Neuronal stem cell (in vitro differentiated cells): ENCODE measurements at places on chromosomes 1 and 21.

- DNase-seq = no peak
Measured at GRCh38 chr21:44875316-44875700, 1.8 kb upstream of the PTTG1IP start.

GRCh38 chr1:117670976-117671780, 65.3 kb downstream of the TENT5C start:
- no peak for DNase-seq

GRCh38 chr21:35138665-35139381, 89.7 kb upstream of the RUNX1 start:
- no peak for DNase-seq

DNA sequence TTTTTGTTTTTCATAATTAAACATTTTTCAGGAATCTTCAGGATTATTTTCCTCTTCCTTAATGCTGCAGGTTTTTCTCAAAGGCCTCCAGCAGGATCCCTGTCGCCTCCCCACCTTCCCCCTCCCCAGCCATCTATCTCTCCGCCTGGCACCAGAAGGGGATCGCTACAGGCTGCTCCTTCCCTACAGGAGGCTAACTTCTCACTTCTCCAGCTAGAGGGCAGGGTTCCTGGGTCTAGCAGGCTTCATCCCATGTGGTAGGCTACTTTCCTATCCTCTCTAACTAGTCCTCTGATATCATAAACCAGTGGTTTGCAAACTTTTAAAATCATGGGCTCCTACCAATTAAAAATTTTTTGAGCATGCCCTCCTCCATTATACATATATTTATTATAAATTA, 104.1 kb downstream of the KCNN3 start:
- no peak for DNase-seq

DNA sequence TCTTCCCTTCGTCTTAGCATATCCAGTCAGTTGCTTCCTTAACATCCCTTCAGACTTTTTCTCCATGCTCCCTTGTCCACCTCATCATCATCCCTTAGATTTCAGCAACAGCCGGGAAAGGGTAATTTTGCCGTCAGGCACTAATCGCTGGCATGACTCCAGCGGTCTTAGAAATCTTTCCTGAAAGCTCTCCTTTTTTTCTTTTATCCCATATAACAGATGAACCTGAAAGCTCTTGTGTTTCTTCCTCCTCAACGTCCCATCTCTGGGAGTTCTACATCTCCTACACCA, 10.4 kb upstream of the BOLA1 start:
- no peak for DNase-seq

GRCh38 chr1:112260699-112261098, 135.3 kb upstream of the CTTNBP2NL start:
- DNase-seq = no peak

GRCh38 chr1:191984856-191985255, 173.4 kb upstream of the RGS18 start:
- no peak for DNase-seq

DNA sequence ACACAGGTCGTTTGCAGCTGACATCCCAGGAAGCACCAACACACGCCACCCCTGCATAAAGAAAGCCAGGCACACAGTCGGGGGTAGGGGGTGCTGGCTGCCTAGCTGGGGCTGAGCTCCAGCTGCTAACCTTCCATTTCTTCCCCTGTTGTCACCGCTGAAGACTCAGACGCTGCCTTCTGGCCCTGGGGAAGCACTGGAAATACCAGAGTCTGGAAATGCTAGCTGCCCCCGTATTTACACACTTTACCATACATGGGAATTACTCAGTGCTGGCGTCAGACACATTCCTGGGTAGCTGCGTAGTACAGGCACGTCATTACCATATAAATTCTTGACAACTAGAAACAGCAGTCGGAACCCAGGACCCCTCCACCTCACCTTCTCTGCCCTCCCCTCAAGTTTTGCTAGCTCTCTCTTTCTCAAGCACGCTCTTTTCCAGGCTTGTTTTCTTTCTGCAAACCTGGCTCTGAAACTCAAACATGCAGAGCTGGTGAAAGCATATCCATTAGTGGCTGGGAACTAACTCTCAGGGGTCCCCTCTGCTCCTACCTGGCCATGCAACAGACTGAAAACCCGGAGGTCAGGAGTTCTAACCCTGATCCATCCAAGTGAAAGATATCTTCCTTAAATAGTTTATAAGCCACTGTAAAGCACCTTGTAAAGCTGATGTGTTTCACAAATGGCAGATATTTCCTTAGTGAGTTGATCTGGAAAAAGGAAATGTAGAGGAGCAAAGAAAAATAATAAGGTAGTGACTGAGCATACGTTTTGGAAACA, 3.3 kb downstream of the CSRP1 start:
- DNase-seq = no peak

- no peak for DNase-seq
Measured at GRCh38 chr1:15014516-15014915, 139.0 kb upstream of the TMEM51 start.

DNA sequence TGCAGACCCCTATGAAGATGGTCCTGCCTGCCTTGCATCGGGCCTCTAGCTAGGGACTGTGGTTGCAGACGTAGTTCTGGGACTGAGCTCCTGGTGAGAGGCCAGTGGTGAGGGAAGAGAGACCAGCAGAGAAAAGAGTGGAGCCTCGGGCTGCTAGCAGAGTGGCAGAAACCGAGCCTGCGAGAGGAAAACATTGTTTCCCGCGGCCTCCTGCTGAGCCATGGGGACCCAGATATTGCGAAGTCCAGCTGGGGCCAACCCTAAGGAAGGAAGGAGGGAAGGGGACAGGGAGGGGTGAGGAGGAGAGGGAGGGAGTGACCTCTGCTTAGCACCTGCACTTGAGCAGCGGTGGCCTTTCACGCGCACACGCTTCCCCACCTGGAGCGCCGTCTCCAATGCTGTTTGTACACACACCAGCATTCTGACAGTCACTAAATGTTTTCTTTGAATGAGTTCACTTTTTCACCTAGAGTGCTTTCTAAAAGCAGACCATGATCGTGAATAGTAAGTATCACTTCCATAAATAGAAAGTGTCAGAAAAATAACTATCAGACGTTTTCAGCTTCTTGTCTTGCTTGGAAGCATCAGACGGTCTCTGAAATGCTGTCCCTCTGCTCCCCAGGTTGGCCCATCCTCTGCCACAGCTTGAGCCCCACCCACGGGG, 2.5 kb upstream of the FNDC10 start:
- no peak for DNase-seq

DNA sequence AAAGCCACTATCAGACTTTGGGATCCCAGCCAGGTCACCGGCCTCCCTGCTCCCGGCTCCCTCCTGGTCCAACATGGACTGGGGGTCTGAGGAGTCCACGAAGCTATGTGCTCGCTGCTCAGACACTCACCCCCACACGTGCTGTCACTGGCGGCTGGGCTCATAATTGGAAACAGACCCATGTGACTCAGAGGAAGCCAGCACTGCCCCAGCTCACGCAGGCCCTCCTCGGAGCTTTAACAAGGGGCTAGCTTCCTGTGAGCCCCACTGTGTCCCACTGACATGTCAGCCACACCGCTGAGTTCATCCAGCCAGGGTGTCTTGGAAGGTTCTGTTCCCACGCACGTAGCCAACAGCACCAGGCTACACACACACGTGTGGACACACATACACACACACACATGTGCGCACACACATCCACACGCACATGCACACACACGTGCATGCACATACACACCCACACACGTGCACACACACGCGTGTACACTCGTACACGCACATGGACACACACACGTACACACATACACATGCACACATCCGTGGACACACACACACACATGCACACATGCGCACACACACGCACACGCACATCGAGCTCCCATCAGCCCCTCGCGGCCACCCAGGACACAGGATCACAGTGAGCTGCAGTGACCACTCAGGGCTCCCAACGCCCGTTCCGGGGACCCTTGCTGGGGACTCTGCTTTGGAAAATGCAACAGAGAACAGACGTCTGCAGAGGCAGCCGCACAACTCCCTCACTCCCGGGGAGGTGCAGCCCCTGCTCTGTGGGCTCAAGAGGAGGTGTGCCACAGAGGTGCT, 18.4 kb upstream of the COL6A2 start:
- DNase-seq = no peak

DNA sequence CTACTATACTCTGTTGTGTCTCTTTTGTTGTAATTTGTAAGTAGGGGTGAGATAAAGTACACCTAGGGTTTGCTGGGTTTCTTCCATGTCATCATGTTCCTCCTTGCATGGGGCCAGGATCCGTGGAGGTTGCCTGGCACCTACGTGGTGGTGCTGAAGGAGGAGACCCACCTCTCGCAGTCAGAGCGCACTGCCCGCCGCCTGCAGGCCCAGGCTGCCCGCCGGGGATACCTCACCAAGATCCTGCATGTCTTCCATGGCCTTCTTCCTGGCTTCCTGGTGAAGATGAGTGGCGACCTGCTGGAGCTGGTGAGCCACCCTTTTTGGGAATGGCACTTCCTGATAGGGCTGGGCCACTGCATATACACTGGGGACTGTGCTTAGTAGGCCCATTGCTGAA, 4.4 kb downstream of the PCSK9 start:
- DNase-seq = no peak

DNA sequence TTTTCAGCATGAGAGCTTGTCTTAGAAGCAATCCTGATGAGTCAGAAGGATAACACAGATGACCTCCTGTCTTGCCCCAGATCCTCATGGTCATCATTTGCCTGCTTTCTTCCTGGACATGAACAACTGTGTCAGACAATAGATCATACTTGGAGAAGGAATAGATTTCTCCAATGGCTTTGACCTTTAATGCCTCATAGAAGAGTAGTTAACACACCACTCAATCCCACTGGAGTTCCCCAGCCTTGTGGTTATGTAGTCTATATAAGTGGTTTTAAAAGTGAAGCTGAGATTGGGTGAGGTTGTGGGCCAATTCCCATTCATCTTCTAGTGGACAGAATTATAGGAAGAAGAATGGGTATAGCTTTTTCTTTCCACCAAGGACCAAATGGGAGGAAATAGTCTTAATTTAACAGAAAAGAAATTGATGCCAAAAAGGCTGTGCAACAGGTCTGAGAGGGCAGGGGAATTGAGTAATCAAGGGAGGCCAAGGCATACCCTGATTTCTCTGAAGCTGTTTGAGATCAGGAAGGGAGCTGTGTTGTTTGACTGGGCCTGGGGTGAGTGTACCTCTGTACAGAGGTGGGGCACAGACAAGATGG, 14.4 kb downstream of the PRCC start:
- DNase-seq = no peak

DNA sequence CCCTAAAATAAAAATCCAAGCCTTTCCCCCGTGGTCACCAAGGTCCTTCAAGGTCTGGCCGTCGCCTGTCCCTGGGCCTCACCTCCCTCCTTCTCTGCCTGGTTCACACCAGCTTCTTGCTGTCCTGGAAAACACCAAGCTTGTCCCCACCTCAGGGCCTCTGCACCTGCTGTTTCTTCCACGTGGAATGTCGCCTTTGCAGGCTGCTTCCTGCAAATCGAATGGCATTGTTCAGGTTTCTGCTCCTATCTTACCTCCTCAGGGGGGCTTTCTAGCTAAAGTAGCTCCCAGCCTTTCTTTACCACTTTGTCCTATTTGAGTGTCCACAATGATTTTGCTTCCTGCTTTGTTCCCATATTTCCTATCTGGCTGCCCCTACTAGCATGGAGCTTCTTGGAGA, 3.3 kb upstream of the CASZ1 start:
- DNase-seq = no peak

- no peak for DNase-seq
Measured at GRCh38 chr1:221723018-221723847, 18.7 kb downstream of the DUSP10 start.

DNA sequence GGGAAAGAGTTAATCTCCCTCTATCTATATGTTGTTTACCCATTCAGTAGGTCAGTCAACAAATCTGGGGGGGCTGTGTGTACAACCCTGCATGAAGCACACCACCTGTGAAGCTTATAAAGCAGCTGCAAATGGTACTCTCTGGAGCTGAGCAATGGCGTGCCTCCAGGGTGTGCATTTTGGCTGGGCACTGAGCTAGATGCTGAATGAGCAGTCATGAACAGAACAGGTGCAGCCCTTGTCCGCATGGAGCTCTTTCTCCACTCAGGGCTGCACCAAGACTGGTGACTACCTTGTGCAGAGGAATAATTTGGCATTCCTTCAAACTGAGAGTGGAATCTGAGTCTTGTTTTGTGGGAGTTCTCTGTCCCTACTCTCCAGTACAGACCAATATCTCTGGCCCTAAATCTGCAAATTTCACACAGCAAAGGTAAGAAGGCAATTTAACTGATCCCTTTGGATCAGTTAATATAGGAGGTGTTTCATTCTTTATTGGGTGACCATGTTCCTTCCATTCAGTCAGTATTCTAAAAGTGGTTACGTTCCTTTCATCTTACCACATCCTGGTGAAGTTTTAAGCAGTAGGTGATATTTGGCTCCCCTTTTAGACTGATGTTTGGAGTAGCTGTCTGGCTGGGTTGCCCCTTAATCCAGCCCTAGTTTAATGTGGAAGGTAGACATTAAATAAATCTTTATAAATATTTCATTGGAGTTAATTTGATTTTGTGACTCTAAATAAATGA, 76.0 kb downstream of the GPR88 start:
- no peak for DNase-seq

DNA sequence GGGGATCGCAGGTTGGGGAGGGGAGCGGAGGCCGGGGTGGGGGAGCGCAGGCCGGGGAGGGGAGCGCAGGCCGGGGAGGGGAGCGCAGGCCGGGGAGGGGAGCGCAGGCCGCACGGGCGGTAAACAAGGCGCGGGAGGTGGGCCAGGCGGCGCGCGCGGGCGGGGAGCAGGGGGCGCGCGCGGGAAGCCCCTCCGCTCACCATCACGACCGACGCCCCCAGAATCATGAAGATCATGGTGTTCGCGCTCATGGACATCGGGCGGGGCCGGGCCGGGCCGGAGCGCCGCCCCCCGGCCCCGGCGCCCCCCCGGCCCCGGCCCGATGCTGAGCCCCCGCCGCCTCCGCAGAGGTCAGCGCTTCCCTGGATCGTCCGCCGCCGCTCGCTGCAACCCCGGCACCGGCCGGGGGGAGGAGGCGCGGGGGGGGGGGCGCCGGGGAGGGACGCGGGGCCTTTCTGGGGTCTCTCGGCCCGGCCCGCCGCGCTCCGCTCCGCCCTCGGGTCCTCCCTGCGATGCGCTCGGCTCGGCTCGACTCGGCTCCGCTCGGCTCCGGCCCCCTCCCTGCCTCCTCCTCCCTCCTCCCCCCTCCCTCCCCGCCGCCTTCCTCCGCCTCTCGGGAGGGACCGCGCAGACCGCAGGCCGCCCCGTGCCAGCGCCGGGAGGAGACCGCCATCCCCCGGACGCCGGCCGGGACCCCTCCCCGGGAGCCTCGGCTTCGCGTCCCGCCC, at the start of gene TMEM240:
TSS of gene TMEM240 (minus strand) at position 535 of the 728 bp plus-strand sequence. CDS start at position 257, 278 bp downstream.
- DNase-seq = peak; percentile 71
